Femur (tissue), 1 donor: ENCODE measurements at places on chromosomes 16 and 17.

DNA sequence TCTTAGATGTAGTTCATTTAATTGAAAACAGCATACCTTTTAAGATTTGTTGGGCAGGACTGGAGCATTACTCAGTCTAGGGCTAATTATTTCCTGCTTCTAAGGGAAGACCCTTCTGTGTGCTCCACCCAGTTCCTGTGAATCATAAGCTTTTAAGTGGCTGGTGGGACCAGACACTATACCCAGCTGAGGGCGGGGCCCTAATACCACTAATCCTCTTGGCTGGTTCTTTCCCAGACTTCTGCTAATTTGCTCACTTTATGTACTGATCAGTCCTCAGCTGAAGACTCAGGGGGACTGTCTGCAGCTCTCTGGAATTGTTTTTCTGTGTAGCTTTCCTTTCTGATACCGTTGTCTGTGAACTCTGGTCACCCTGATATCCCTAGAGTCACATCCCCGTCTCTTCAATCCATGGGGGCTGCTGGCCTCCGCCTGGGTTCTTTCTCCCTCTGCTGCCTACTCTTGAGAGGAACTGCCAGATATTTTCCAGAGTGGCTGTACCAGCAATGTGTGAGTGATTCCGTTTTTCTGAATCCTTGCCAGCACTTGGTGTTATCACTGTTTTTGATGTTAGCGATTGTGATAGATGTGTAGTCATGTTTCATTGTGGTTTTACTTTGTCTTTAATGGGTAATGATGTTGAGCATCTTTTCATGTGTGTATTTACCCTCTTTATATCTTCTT lies 35.1 kb downstream of the MFSD11 start:
- peak; percentile 38 for DNase-seq

DNA sequence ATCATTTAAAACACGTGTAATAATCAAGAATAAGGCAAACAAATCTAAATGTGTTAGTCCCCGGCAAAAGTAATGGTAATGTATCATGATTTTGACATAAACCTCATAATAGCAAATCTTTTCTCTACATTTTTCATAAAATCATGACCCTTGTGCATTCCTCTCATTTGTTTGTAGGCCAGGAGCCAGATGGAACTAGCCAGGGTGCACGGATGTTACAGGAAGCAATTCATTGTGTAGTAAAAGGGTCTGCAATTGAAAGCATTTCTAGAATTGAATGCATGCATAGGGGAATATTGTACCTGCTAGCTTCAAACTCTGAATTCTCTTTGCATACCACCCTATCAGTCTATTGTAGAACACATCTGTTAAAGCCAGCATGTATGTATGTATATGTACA lies 66.6 kb downstream of the CNTNAP4 start:
- no peak for DNase-seq

DNA sequence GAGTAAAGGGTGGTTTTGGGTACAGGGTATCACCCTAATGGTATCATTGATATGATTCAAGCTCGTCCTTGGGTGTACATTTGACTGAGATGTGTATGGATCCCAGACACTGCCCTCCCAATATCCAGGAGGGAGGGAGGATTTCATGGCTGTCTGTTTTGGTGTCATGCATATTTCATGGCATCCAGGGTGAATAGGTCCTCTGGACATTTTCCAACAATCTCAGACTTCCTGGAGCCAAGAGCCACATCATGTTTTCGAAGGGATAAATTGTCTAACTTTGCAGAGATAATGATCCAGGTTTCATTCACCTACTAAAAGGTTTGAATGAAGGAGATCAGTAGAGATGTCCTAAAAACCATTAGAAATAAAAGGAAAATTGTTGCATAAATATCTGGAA lies 431.9 kb downstream of the SHISA9 start:
- DNase-seq: no peak

DNA sequence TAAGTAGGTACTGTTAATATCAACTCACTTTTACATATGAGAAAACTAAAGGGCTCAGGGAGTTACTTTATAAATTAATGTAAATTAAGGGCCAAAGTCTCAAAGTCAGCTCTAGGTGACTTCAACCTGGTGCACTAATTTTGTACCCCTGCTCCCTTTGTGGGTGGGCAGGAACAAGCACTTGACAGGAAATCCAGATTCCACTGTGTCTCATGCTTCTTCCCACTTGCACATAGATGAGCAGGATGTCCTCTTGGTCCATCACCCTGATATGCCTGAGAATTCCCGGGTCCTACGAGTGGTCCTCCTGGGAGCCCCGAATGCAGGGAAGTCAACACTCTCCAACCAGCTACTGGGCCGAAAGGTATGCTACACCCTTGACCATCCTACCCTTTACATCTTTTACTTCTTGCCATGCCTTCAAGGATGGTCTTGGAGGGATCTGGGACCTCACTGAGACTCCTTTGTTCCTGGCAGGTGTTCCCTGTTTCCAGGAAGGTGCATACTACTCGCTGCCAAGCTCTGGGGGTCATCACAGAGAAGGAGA lies 1.3 kb downstream of the ERAL1 start:
- no peak for DNase-seq

DNA sequence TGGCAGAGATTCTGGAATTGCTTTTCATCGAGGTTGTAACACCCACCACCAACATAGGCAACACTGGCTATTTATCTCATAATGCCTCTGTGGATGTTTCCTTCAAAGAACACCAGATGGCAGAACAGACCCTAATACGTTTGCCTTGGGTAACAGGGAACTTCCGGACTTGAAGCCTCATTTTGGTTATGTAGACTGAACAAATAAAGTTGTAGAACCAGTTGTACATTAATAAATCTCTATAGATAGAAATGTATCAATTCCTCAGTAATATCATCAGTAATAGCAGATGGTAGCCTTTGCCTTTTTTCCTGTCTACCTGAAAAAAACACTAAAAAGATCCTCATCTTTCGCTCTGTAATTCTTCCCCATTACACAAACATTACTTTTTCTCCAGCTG lies 25.9 kb upstream of the APOH start:
- no peak for DNase-seq

- DNase-seq: no peak
These were observed 6.0 kb downstream of the MPG start for GRCh38 chr16:83781-84615.

GRCh38 chr17:82687375-82687861 lies 11.1 kb downstream of the RAB40B start:
- DNase-seq: no peak

DNA sequence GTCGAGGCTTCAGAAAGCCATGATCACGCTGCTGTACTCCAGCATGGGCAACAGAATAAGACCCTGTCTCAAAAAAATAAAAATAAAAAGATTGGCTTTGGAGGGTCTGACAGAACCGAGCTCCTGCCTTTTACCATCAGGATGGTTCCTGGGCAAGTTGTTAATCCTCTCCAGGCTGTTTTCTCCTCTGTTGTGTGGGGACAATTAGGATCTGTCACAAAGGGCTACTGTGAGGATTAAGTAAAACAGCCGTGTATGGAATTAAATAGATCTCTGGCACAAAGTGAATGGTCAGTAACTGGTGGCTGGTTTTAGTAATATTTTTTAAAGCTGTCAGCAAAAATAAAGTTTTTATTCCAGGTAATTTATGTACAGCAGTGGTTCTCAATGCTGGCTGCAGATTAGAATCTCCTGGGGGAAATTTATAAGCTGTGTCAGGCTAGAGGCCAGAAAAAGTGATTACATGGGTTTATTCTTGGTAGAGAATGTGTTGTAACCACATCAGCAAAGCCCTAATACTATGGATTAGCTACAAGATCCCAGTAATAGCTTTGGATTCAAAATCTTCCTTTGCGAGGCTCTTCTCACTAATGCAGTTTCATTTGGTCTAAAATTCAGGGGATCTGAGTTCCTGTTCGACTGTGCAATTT lies 47.2 kb downstream of the GPRC5B start:
- DNase-seq: no peak

DNA sequence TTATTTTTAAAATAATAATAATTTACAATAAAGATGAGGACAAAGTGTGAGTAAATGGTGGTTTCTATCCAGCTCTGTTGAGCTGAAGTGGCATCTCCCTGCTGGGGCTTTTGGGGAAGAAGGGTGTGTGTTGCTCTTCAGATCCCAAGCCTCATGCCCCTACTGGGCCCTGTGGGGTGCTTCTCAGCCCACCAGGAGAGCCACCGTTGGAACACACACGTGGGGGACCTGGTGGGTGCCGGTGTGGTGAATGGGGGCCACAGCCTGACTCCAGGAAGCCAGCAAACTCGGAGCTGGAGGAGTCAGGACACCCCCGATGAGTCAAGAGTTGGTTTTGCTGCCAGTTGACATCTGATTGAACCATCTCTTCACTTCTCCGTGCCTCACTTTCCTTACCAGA lies 37.8 kb upstream of the STH start:
- no peak for DNase-seq

GRCh38 chr17:16150251-16150856 lies 65.0 kb downstream of the NCOR1 start:
- no peak for DNase-seq

- no peak for DNase-seq
These were observed 37.2 kb downstream of the ITGAE start for GRCh38 chr17:3763777-3764170.

GRCh38 chr16:47873434-47873833 lies 282.4 kb downstream of the ABCC12 start:
- DNase-seq: no peak

DNA sequence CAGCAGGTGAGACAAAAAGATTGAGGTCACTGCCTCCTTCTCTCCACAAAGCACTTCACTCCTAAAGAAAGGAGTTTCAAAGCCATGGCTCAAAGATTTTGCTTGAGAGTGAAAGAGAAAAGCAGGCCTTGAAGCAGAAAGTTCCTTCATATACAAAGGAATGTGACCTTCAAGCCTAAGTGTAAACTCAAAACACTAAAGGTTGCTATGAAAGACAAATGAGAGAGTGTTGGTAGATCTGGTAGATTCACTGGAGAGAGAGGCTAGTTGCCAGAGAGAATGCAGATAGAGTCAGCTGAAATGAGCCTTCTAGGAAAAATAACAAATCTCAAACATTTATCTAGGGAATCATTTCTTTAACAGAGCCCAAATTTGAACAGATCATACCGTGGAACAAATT lies 305.2 kb downstream of the CDH8 start:
- no peak for DNase-seq

- DNase-seq: no peak
These were observed 32.8 kb downstream of the TMEM238L start for GRCh38 chr17:10771148-10771547.

DNA sequence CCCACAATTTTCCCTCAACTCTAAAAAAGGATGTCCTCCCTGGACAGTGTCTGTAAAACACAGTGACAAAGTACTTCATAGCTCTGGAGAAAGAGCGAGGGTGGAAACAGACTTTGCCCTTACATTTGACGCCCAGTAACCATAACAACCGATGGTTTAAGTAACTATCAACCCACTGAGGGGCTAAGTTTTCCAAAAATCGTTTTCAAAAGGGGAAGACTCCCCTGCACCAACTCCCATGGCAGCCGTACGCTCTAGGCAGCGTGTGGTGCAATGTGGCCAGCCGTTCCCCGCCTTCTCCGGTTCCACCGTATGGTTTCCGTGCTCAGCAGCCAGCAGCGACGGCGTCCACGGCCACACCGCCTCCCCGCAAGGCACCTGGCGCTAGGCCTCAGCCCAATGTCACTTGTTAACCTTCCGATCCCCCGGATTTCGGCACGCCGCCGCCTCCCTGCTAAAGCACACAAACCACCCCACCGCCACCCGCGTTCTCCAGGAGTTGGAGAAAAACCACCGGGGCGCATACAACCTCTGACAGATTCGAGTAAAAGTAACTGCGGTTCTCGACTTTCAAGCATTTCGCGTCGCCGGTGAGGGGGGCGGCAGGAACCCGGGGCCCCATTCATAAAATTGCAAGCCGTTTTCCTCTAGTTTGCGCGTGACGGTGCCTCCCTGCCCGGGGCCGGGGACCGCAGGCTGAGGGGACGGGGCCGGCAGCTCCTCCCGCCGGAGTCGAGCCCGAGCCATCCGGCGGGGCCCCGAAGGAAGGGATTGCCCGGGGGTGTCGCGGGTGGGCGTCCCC lies 661 bp downstream of the TEX2 start:
- peak; percentile 69 for DNase-seq

- DNase-seq: no peak
These were observed 431 bp upstream of the PPM1E start for GRCh38 chr17:58755269-58755576.

GRCh38 chr16:851209-851810 lies 50.8 kb upstream of the GNG13 start:
- peak; percentile 12 for DNase-seq

GRCh38 chr17:74605361-74605760 lies 13.3 kb upstream of the CD300LD start:
- DNase-seq: peak; percentile 61

GRCh38 chr17:19303367-19303776 lies 59.2 kb downstream of the B9D1 start:
- no peak for DNase-seq

GRCh38 chr17:79812353-79813258 lies 15.7 kb upstream of the CBX8 start:
- no peak for DNase-seq

DNA sequence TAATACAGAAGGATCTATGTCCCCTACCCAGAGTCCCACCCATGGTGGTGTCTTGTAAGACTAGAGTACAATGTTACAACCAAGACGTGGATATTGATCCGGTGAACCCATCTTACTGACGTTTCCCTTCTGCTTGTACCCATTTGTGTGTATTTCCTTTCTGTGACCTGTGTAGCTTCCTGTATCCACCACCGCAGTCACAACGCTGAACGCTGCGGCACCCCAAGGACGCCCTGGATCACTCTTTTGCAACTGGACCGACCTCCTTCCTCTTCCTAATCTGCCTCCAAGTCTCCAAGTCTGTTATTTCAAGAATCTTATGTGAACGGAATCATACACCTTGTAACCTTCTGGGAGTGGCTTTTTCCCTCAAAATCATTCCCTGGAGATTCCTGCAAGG lies 33.5 kb upstream of the CBX4 start:
- DNase-seq: no peak

- DNase-seq: no peak
These were observed 134.2 kb upstream of the MAF start for GRCh38 chr16:79734721-79735120.

GRCh38 chr16:49411121-49411970 lies 37.7 kb downstream of the C16orf78 start:
- peak; percentile 11 for DNase-seq

DNA sequence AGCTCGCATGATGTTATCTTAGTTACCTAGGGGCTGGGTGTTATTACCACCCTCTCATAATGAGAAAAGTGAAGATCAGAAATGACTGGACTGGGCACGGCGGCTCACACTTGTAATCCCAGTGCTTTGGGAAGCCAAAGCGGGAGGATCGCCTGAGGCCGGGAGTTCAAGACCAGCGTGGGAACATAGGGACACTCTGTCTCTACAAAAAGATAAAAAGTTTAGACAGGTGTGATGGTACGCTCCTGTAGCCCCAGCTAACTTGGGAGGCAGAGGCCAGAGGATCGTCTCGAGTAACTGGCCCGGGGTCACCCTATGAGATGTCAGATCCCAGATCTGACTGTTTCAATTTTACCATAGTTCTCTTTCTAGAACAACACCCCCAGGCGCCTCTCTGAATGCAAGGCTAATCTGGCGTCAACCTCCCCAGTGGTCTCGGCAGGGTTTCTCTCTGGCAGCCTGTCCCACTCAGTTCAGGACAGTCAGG lies 1.9 kb upstream of the CCDC102A start:
- DNase-seq: no peak
